AG09309 (cell line): ENCODE measurements at places on chromosomes 1 and 21.

- no peak for DNase-seq
These were observed 3.4 kb upstream of the LAMC1 start for GRCh38 chr1:183019860-183020259.

DNA sequence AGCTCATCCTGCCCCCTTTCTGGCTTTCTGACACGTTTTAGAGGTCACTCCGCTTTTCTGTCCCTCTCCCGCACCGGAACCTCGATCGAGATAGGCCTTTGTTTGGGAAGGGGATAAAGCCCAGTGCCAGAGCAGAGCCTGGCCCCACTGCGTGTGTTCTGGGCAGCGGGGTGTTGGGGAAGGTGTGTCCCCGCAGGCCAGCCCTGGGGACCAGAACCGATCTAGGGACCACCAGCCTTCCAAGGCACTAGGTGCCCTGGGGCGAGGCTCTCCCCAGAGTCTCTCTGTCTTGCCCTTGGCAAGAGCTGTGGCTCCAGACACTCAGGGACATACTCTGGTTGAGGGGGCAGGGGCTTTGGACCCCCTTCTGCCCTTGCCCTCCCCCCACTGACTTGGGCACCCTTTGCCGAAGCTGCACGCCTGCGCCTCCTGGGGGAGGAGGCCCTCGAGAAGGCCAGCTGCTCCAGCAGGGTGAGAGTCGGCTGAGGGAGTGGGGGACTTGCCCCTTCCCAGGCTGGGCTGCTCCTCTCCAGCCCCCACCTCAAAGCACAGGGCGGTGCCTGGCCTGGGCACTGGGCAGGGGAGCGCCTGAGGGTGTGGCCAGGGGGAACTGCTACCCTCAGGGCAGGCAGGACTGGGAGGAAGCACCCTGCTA is 16.4 kb downstream of the PRXL2B start:
- no peak for DNase-seq

GRCh38 chr1:116287341-116288200 is 85.5 kb upstream of the ATP1A1 start:
- DNase-seq, result no peak

DNA sequence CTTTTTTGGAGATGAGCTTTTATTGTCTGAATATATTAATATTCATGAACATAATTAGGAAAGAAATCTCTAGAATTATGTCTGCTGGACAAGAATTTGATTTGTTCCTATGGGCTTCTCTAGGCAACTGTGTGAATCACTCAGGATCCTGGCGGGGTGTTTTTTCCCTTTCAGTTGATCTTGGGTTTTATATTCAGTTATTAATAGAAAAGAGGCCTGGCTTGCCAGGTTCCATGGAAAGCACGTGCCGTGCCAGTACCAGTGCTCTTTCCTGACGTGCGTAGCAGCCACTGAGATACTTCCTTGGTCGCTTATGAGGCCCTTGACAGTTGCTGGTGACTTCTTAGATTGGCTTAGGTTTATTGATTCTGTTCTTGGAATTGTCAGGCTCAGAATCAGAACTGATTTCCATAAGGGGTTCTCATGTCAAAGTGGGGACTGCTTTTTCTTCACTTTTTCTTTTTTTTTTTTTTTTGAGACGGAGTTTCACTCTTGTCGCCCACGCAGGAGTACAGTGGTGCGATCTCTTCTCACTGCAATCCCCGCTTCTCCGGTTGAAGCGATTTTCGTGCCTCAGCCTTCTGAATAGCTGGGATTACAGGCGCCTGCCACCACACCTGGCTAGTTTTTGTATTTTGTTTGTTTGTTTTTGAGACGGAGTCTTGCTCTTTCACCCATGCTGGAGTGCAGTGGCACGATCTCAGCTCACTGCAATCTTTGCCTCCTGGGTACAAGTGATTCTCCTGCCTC is 48.7 kb upstream of the KIF1B start:
- DNase-seq, result no peak

DNA sequence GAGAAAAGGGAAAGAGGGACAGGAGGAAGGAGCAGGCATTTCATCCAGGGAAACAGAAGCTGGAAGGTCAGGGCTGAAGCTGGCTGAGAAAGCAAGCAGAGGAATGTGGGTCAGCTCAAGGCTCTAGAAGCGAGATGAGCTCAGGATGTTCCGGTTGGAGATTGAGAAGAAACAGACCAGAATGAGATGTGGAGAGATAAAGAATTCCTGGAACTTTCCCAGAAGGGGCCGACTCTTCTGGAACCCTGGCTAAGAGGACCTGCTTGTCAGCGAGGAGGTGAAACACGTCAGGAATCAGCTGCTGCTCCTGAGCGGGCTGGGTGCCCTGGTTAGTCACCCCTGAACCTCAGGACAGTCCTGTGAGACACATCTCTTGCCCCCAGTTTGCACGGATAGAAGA is 75.9 kb downstream of the HUNK start:
- no peak for DNase-seq

DNA sequence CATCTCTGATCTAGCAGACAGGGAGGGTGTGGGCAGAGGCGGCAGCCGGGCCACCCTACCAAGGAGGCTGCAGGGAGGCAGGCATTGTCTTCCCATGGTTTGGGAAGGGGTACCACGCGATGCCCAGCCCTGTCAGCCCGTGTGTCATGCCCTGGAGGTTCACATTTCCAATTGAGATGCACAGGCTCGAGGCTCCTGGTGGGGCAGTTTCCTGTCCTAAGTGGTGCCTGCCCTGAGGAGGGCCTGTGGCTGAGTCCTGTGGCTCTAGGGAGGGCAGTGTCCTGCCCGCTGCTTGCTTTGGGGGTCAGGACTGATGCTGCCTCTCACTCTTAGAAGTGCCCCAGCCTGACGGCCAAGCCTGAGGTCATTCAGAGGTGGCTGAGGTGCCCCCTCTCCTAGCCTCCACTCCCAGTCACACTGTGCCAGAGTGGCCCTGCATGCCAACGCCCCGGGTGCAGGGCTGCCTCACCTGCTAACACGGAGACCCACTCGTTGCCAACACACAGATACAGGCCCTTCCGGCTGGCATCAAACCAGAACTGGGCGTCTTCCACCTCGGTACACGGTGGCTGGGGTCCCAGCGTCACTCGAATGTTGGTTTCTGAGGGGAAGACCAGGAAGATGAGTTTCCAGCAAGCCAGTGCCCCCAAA is 11.9 kb downstream of the KRTAP10-1 start:
- no peak for DNase-seq

DNA sequence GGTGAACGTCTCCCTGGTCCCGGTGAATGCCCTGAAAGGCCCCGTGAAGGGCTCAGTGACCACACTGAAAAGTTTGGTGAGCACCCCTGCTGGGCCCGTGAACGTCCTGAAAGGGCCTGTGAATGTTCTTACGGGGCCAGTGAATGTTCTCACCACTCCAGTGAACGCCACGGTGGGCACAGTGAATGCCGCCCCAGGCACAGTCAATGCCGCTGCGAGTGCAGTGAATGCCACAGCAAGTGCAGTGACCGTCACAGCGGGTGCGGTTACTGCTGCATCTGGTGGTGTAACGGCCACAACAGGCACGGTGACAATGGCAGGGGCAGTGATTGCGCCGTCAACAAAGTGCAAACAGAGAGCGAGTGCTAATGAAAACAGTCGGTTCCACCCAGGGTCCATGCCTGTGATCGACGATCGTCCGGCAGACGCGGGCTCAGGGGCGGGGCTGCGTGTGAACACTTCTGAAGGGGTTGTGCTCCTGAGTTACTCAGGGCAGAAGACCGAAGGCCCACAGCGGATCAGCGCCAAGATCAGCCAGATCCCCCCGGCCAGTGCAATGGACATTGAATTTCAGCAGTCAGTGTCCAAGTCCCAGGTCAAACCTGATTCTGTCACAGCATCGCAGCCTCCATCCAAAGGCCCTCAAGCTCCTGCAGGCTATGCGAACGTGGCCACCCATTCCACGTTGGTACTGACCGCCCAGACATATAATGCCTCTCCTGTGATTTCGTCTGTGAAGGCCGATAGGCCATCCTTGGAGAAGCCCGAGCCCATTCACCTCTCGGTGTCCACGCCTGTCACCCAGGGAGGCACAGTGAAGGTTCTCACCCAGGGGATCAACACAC is 41.5 kb downstream of the ZBTB17 start:
- no peak for DNase-seq

- no peak for DNase-seq
These were observed 914 bp upstream of the ADGRB2 start for GRCh38 chr1:31765041-31765467.

DNA sequence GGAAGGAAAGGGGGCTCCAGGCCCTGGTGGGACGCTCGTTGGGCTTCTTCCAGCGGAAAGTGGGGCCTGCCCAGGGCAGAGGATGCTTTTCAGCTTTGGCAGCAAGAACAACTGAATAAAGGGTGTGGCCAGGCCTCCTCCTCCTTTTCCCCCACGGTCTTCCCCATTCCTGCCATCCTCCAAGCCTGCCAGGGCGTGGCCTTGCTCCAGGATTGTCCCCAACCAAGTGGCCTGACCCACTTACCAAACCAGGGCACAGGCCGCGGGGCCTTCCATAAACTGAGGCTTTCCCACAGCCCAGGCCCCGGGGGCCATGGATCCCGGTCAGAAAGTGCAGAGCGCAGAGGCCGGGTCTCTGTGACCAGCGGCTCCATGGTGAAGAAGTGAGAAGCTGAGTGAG is 33.6 kb downstream of the CASZ1 start:
- DNase-seq, result no peak

- no peak for DNase-seq
These were observed 72.7 kb upstream of the MUTYH start for GRCh38 chr1:45412899-45413298.

DNA sequence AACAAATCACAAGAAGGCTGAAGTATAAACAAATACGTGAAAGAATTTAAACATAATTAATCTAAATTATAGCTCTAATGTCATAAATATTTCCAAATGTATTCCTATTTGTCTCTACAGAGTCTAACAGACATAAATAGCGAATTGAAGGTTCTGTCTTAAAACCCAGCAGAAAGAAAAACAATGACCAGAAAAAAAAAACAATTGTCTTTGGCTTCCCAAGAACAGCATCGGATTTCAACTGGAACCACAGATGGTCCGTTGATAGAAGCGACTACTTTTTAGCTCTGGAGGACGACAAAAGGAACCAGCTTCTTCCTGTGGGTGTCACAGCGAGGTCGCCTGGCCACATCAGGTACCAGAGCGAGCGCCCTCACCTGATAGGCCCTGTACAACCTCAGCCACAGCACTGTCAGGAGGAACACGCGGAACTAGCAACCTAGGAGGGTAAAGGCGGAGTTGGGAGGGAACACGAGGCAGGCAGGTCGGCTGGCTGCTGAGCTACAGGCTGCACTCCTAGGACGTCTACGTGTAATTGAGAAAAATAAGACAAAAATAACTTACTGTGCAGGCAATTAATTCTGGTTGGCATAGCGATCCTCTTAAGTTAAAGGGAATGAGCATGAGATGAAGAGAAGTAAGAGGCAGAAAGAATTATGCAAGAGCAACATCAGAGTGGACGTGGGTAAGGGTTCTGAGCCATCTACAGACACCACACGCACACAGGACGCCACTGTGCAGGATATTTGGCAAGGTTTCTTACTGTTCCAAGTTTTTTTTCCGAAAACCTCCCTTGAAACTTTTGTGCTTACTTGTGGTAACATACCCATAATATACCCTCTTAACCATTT is 16.7 kb upstream of the PRDM15 start:
- no peak for DNase-seq

DNA sequence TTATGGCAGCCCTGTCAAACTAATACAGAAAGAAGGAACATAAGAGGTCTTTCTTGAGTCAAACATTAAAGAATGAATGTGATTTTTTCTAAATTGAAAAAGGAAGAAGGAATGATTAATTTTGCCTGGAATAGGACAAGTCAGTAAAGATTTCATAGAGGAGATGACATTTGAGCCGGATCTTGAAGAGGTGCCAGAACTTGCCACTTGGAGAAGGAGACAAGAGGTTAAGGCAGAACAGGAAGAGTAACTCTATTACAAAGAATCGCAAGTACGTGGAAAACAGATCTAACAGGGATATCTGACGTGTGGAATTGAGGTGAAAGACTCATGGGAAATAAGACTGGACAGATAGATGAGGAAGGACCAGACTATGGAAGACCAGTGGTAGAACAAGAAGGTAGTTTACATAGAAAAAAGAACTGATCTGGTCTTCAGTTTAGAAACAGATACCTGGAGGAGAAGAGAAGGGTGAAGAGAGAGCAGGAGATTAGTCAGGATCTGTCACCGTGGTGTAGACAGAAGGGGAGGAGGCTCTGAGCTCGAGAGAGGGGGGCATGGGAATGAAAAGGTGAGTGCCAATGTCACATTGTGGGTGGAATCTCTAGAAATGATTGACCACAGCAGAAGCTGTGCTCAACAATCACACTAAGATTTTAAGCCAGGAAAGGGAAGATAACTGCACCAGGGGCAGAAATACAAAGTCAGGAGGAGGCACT is 32.5 kb downstream of the RHOU start:
- DNase-seq, result no peak

- no peak for DNase-seq
These were observed 205.7 kb downstream of the TOMM20 start for GRCh38 chr1:234922987-234923386.

- no peak for DNase-seq
These were observed 3.0 kb downstream of the RXFP4 start for GRCh38 chr1:155944444-155944799.

- no peak for DNase-seq
These were observed 20.4 kb downstream of the LHX4 start for GRCh38 chr1:180250499-180250770.
